ENCODE measurements at places on chromosomes 1 and 21. TPM values are rescaled to one million over a fixed set of nuclear protein-coding genes. Genes with fewer than 3 reads are reported as not detected.

GRCh38 chr1:30313176-30313575 is 410.2 kb downstream of the MATN1 start:
- DNase-seq = peak; percentile 55

- no peak for DNase-seq
Observed at GRCh38 chr1:94884106-94884505, 42.8 kb downstream of the CNN3 start.

DNA sequence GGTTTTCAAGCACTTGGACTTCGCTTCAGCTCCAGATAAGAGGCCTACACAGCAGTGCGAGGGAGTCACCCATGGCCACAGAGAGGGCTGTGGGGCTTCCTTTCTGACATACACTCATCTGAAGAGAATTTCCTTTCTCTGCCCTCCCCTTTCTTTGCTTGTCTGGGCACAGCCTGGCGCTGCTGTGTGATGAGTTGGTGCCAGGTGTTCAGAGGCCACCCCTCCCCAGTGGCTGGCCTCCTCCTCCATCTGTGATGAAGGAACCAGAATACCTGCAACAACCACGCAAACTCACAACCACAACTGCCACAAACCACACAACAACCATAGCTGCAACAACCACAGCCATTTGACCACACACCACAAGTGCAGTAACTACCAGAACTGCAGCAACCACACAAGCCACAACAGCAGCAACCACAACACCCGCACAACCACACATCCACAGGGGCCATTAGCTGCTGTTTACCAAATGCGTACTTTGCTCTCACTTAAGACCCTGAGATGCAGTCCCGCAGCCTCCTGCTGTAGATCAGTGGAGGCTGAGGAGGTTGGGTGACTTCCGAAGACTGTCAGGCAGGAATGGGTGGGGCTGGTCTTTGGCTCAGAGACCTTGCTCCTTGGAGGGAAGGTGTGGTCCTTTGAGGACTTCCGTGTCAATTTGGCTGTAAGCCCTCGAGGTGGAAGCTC is 71.1 kb downstream of the IER5 start:
- no peak for DNase-seq

- DNase-seq = no peak
Observed at GRCh38 chr21:45848331-45848730, 133.2 kb upstream of the COL6A1 start.

- DNase-seq = no peak
Observed at GRCh38 chr1:215551806-215552205, 15.3 kb upstream of the KCTD3 start.

DNA sequence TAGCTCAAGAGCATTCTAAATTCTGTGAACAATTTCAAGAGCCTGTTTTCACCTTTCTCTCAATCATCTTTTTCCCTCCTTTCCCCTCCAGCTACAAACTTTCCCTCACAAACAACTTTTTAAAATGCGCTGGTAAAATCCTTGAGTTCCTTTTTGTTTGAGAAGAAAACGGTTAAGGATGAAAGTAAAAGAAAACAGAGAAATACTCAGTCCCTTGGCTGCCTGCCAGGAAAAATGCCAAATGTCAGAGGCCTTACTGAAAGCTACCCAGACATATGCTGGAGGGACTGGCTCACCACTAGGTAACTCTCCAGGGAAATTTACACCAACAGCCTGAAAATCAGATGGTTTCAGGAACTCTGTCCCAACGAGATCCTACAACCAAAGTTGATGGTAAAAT is 11.0 kb upstream of the SERBP1 start:
- no peak for DNase-seq

DNA sequence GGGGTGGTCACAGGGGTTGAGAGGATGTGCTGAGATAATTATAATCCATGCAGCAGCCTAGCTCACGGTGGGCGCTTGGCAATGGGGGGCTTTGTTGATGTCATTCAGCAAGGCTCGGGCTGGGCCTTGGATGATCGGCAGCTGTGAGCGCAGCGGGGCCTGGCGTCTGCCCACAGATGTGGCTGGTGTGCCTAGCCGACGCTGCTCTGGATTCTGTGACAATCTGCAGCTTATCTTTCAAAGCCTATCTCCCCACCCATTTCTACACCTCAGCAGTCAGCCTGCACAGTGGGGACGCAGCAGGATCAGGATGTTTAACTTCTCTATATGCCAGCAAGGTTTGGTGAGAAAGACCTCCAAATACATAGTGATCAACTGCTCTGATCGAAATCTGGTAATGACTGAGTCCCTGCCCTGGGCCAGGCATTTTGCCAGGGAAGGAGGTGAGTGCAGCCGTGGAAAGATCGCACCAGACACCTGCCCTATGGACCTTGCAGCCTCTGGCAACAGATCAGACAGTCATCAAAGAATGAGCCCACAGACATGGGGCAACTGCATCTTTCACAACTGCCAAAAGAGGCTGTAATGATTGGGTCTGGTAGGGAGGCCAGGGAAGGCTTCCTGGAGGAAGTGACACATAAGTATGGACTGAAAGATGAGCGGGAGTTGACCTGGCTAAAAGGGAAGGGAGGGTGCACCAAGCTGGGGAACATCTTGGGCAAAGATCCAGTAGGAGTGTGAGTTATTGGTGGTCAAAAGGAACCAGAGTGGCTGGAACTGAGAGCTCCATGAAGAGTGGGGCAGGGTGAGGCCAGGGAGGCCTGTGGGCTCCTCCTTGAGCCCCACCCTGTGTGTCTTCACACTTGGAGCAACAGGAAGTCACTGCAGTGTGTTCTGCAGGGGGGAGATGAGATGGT is 35.3 kb downstream of the EPHB2 start:
- no peak for DNase-seq

DNA sequence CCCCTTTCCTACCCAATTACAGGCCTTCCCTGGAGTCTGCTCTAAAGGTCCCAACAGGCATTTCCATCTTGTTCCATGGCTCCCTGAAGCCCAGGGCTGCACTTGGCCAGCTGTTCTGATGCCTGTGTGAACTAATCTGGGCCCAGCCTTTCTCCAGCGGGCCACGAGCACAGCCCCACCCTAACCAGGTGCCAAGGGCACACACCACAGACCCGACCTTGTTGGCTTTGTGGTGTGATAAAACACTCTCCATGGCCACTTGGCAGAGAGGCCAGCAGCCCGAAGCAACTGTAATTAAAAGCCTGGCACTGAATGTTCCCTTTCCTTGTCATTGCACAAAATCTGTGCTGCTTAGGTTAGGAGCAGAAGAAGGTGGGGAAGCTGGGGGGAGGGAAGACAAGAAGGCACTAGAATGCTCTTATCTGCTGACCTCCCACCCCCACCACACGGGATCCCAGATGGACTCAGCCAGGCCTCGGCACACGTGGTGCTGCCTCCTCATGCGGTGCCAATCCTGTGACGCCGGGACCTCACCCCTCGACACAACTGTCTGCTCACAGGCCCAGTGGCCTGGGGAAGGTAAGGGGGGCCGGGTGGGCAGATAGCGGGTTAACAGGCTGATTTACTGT is 9.9 kb downstream of the HCRTR1 start:
- DNase-seq = no peak

DNA sequence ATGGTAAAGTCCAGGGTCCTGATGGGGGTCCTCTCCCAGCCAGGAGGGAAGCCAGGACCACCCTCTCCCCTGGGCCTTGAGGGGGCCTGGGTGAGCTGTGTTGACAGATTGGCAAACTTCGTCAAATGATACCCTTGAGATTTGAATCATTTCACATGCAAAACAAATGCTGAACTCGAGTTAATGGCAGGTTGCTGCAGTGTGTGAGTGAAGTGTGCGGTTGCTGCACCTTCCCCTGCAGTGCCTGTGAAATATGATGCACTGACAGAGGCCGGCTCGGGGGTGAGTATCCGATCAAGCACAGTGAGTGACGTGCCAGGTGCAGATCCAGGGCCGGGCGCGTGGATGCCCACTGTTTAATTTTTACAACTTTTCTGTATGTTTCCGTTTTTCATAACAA is 5.7 kb upstream of the KRTAP12-1 start:
- DNase-seq = no peak

DNA sequence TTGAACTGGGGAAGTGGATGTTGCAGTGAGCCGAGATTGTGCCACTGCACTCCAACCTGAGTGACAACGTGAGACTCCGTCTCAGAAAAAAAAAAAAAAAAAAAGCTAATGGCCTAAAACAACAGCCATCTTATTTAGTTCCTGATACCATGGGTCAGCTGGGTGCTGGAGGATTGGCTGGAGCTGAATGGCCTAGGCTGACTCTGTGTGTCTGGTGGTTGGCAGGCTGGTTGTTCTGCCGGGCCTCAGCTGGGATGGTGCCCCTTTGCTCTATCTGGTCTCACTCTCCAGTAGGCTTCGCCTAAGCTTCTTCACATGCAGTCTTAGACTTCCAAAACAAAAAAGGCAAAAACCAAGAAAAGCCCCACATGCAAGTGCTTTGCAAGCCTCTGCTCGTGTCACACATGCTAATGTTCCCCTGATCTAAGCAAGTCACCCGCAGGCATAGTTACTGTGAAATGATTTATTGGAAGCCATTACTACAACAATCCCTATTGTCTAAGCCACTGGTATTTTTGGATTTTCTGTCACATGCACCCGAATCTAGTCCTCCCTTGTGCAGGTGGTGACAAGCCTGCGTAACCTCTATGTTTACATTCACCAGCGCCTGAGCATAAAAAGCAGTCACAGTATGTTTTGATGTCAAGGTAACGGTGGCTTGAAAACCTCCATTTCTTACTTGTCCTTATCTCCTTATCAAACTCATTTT is 39.6 kb upstream of the KANK4 start:
- no peak for DNase-seq

- no peak for DNase-seq
Observed at GRCh38 chr1:41573785-41574713, 89.6 kb upstream of the EDN2 start.

Gene FABP3
- total RNA-seq = 9.1 TPM
